Fibroblast of pulmonary artery (primary cell): ENCODE measurements at places on chromosomes 13 and 19.

- peak; percentile 39 for DNase-seq
Observed at GRCh38 chr13:30334663-30335386, 27.5 kb upstream of the KATNAL1 start.

DNA sequence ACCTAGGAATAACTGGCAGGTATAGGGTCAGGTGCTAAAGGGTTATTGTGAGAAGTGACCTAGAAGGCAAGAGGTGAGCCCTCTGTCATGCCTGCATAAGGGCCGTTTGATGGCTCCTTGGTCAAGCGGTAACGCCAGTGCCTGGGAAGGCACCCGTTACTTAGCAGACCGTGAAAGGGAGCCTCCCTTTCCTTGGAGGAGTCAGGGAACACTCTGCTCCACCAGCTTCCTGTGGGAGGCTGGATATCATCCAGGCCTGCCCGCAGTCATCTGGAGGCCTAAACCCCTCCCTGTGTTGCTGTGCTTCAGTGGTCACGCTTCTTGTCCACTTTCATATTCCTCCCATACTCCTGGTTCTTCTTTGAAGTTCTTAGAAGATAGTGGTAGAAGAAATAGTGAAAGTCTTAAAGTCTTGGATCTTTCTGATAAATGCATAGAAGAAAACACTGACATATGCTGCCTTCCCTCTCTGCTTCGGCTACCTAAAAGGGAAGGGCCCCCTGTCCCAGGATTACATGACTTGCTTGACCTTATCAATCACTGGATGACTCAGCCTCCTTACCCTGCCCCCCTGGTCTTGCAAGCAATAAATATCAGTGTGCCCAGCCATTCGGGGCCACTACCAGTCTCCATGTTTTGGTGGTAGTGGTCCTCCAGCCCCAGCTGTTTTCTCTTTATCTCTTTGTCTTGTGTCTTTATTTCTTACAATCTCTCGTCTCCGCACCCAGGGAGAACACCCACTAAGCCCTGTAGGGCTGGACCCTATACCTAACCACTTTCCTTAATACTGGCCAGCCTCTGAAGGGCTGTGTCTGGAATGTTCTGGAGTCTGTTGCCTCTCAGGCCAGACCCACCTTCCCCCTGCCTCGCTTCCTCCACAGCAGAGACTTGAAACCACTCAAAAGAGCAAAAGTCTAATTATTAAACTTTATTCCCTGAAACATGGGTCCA lies 16.1 kb upstream of the ABCC4 start:
- DNase-seq: peak; percentile 86

DNA sequence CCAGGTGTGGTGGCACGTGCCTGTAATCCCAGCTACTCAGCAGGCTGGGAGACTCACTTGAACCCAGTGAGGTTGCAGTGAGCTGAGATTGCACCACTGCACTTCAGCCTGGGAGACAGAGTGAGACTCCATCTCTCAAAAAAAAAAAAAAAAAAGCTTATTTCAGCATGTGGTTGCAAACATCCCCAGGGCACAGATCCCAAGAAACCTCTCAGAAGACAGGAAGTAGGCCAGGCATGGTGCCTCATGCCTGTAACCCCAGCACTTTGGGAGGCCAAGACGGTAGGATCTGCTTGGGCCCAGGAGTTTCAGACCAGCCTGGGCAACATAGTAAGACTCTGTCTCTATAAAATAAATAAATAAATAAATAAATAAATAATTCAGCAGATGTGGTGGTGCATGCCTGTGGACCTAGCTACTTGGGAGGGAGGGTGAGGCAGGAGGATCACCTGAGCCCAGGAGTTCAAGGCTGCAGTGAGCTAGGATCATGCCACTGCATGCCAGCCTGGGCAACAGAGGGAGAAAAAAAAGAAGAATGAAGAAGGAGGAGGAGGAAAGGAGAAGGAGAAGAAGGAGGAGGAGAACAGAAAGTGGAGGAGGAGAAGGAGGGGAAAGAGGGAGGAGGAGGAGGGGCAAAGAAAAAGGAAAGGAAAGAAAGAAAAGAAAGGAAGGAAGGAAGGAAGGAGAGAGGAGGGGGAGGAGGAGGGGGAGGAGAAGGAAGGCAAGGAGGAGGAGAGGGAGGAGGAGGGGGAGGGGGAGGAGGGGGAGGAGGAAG lies 4.3 kb upstream of the LRRC8E start:
- no peak for DNase-seq

DNA sequence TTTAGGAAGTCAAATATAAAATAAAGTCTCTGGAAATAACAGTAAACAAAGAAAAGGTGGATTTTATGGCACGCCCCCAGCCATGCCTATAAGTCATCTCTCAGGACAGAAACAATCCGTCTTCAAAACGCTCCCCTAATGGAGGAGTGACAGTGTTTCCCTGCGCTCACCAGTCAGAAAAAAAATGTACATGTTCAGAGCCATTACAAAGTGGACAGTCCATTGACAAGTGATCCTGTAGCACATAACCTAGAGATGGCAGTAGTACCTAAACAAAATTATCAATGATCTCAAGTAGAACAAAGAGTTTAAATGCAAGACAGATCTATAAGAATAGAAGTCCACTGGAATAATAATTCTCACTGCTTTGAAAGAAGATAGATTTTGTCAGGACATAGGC lies 891.7 kb upstream of the MIR17HG start:
- DNase-seq: peak; percentile 16

- DNase-seq: no peak
Observed at GRCh38 chr19:8484331-8484894, 18.0 kb downstream of the PRAM1 start.

- DNase-seq: no peak
Observed at GRCh38 chr19:18460900-18461299, 23.0 kb upstream of the ISYNA1 start.

DNA sequence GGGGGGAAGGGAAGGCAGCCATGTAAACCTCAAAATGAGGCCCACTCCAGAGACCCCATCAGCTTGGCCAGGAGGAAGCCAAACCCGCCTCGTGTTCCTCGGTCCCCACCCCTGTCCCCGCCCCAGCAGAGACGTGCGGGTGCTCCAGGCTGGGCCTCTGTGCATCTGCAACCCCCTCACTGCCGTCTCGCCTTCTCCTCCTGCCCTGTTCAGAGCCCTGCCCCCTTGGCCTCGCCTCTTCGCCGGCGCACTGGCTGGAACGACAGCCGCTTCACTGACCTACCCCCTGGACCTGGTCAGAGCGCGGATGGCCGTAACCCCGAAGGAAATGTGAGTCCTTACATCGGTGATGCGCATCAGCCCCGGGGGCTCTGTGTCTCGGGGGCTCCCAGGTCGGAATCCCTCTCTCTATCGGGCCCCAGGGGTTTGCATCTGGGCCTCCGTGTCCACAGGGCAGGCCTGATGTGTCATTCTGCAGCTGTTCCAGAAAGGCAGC lies 32.2 kb downstream of the TMEM161A start:
- DNase-seq: peak; percentile 7

GRCh38 chr13:57925250-57925649 lies 293.7 kb downstream of the PCDH17 start:
- DNase-seq: peak; percentile 8

DNA sequence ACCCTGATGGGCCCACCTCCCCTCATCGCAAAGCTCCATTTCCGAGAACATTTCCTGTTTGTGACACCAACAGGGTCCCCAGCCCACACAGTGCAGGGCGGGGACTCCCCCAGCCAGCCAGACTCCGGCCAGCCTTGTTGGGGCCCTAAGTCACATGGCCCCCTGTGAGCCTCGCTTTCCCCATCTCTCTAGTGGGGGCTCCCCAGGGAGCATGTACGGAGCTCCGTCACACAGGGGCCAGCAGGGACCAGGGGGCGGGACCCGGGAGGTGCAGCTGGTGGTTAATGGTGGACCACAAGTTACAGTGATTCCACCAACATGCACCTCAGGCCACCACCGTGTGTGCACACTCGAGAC lies 1.7 kb downstream of the TBXA2R start:
- no peak for DNase-seq

- peak; percentile 96 for DNase-seq
Observed at GRCh38 chr19:43532962-43533545, at the start of gene ZNF575. TSS of gene ZNF575 (plus strand) at chr19:43533188. CDS start at chr19:43534423, 1,235 bp downstream.

DNA sequence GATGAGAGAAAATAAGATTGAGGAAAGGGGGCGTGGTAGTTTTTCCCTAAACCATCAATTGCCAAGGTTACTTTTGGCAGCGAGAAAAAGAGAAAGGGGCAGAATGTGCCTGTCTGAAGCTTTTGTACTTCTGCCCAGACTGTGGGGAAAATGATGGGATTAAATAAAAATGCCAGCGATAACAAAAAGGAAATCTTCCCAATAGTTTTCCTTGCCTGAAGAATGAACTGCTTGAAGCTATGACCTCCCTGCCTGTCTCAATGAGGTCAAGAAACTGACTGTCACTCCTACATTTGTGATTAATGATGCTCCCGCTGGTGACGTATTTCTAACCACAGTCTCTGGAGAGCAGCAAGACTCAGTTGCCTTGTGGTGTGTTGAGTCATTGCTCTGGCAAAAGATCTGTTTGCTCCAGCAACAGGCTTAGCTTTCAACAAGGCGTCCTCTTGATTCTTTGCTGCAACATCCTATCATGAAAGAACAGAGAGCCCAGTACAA lies 1051.5 kb downstream of the DIAPH3 start:
- DNase-seq: peak; percentile 98

GRCh38 chr13:90723381-90723780 lies 624.1 kb upstream of the MIR17HG start:
- DNase-seq: no peak

GRCh38 chr13:97112446-97113152 lies 109.5 kb upstream of the MBNL2 start:
- DNase-seq: no peak

DNA sequence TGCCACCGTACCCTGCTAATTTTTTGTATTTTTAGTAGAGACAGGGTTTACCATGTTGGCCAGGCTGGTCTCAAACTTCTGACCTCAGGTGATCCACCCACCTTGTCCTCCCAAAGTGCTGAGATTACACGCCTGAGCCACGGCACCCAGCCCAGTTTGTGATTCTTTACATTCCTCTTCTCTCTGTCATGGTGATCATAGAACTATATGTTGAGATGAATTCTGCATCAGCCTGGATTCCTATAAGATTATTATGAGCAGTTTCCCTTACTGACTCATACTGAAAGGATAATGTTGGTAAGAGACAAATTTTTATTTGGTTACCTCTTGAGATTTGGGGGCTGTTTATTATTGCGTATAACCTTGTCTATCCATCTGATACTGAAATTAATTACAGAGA lies 121.5 kb upstream of the CSNK1A1L start:
- peak; percentile 34 for DNase-seq

- DNase-seq: peak; percentile 7
Observed at GRCh38 chr13:71464686-71465085, 402.3 kb downstream of the DACH1 start.

DNA sequence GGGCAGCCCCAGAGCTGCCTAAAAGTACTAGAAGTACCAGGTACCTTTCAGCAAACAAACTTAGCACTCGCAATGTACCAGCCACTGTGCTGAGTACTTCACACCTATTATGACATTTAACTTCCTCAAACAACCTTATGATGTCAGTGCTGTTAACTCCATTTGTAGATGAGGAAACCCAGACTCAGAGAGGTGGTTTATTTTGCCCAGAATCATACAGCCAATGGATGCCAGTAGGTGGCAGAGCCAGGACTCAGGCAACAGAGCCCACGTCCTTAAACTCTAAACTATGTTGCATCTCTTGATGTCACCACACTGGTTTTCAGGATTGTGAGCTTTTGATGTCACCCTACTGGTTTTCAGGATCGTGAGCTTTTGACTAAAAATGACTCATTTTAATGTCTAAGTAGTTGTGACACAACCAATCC lies 78.9 kb downstream of the FLT1 start:
- DNase-seq: no peak

GRCh38 chr13:95480791-95481780 lies 71.4 kb upstream of the CLDN10 start:
- peak; percentile 41 for DNase-seq

GRCh38 chr13:29101409-29101808 lies 281.3 kb downstream of the MTUS2 start:
- no peak for DNase-seq

DNA sequence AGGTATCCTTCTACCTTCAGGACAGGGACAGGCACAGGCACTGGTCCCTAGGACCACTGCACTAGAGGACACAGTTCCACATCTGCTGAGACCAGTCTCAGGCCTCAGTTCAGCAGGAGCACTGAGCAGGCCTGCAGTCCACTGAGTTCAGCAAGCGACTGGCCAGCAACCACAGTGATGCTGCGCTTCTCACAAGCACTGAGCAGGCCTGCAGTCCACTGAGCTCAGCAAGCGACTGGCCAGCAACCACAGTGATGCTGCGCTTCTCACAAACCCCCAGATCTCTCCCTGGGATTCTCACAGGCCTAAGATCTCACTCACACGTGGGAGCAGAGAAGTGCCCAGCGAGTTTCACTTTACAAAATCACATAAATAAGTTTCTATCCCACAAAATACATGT lies 140.6 kb downstream of the IRS2 start:
- DNase-seq: no peak

GRCh38 chr19:35784503-35785338 lies 9.4 kb downstream of the ARHGAP33 start:
- DNase-seq: no peak

GRCh38 chr19:40342644-40343311 lies 5.4 kb downstream of the C19orf47 start:
- DNase-seq: no peak

DNA sequence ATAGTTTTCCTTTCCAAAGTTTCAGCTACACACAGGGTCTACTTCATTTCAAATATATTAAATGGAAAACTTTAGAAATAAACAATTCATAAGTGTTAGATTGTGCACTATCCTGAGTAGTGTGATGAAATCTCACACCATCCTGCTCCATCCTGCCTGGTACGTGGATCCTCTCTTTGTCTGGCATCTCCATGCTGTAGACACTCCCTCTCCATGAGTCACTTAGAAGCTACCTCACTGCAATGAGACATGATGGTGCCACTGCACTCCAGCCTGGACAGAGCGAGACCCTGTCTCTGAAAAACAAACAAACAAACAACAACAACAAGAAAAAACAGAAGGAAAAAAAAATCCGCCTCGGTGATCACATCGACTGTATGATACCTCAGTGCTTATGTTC lies 191.8 kb downstream of the PCCA start:
- DNase-seq: peak; percentile 12

- peak; percentile 78 for DNase-seq
Observed at GRCh38 chr13:43054803-43055802, 31.7 kb downstream of the DNAJC15 start.

GRCh38 chr13:28097503-28097902 lies 2.9 kb downstream of the FLT3 start:
- DNase-seq: no peak

- DNase-seq: no peak
Observed at GRCh38 chr19:23998568-23998967, 83.9 kb downstream of the ZNF726 start.

- DNase-seq: peak; percentile 25
Observed at GRCh38 chr13:33087091-33087490, 70.9 kb downstream of the KL start.

- peak; percentile 11 for DNase-seq
Observed at GRCh38 chr19:50555450-50556281, 12.6 kb downstream of the LRRC4B start.

GRCh38 chr13:91141543-91142061 lies 205.9 kb upstream of the MIR17HG start:
- no peak for DNase-seq

DNA sequence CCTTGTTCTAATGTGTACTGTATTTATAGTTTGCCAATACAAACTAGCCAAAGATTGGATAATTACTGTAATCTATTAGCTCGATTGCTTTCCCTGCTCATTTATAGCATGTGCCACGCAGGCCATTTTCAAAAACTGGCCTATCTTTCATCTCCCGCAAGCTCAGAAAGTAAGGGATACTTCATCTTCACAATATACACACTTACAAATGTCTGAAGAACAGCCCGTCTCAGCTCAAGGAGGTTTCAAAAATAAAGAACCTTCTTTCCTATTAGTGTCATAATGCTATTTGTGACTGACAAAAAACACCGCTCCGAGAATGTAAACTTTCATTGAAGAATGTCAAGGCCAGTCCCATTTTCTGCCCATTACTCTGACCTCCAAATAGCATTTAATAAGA lies 306.4 kb upstream of the ZNF507 start:
- DNase-seq: no peak
